ENCODE measurements at places on chromosomes 16 and 17.

DNA sequence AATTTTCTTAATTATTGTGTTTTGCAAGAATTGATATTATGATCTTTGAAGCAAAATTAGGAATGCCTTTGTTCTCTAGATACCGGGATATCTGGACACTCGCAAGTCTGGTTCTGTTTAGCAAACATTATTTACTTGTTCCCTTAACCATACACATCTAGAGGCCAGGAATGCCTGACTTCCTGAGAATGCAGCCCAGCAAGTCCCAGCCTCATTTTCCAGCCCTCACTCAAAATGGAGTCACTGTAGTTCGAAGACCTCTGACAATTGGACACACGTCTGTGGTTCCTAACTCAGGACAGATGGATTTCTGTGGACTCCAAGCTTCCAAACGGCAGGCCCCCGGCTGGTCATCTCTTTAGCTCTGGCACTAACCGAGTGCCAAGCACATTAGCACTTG is 355.4 kb upstream of the RBFOX1 start:
- DNase-seq: no peak

GRCh38 chr17:44751806-44752205 is 7.0 kb upstream of the ADAM11 start:
- no peak for DNase-seq

GRCh38 chr16:48811478-48811877 is 201.5 kb upstream of the N4BP1 start:
- no peak for DNase-seq

DNA sequence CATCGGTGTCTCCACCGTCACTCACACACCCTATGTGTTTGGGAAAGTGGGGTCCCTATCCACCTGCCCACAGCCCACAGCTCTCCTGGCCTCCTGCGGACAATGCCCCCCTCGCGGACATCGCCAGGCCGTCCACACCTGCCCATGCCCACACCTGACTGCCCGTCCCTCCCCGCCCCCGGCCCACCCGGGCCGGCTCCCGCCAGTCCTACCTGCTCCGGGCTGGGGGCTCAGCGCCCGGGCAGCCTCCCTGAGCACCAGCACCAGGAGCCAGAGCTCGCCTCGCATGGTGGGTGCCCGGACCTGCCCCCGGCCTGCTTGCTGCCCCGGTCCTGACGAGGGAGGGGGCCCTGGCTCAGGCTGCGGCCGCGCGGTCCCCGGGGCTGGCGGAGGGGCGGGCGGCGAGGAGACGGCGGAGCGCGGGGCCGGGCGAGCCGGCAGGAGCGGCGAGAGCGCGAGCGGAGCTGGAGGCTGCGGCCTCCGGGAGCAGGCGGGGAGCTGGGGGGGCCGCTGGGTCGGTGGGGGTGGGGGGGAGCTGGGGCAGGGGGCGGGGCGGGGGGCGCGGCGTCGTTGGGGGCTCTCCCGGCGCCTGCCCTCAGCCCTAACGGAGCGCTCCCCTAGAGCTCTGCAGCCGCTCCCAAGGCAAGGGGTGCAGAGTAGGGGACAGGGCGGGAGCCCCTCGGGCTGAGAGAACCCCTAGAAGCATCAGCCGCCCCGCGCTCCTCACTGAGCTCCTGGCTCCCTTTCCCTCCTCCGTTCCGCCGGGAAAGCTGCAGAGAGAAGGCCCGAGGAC is at the start of gene PLXDC1:
Gene PLXDC1 (minus strand): TSS at position 488 of the 793 bp plus-strand sequence. CDS start 200 bp downstream, at position 288.
- DNase-seq: no peak

GRCh38 chr16:87316450-87316922 is 706 bp downstream of the C16orf95 start:
- DNase-seq: no peak

- DNase-seq: no peak
These were observed 1.1 kb upstream of the LCMT1 start for GRCh38 chr16:25110387-25110947.

GRCh38 chr17:28725166-28725659 is 820 bp downstream of the TLCD1 start:
- peak; percentile 34 for DNase-seq

DNA sequence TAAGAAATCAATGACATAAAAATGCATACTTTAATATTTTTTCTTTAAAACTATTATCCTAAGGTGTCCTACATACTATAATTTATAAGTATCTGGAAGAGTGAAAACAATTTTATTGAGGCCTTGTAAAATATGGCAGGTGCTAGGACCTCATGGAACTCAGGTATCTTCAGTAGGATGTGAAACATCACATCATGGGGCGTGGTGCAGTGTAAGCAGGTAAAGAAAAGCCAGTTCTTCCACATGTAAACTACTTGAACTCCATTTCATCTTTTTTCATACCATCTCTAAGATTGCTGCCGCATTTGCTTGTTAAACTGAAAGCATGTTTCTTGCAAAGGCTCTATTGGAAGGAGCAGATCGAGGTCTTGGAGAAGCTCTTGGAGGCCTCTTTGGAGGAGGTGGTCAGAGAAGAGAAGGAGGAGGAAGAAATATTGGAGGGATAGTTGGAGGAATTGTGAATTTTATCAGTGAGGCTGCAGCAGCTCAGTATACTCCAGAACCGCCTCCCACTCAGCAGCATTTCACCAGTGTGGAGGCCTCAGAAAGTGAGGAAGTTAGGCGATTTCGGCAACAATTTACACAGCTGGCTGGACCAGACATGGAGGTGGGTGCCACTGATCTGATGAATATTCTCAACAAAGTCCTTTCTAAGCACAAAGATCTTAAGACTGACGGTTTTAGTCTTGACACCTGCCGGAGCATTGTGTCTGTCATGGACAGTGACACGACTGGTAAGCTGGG is at the start of gene CAPNS2:
Gene CAPNS2 (plus strand): TSS at position 253 of the 744 bp plus-strand sequence. CDS start 73 bp downstream, at position 326.
- no peak for DNase-seq

DNA sequence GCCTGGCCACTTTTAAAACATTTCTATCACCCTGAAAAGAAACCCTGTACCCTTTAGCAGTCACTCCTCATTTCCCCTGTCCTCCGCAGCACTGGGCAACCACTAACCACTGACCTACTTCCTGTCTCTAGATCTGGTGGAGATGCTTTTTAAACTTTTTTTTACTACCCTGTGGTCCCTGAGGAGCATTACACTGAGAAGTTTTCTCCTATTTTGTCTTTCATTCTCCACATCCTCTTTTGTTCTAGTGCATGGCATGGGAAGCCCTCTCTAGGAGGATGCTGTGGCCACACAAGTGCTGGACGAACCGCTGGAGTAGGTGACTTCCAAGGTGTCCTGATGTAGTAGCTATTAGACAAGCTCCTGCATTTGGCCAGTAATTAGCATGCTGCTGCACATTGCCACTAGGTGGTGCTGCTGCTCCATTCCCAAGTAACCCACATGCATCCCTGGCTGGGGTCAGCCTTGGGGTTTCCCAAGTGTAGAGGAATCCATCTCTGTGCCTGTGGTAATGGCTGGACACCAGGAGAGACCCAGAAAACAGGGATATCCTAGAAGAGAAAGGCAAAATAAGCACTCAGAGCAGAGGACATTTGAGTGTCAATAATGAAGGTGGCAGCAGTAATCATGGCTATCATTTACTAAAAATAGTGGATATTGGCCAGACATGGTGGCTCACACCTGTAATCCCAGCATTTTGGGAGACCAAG is 143.8 kb upstream of the CRHR1 start:
- peak; percentile 92 for DNase-seq

- DNase-seq: no peak
These were observed 602.0 kb upstream of the C16orf82 start for GRCh38 chr16:26464576-26465266.

- peak; percentile 59 for DNase-seq
These were observed 831 bp downstream of the RPL13 start for GRCh38 chr16:89561142-89561883.

DNA sequence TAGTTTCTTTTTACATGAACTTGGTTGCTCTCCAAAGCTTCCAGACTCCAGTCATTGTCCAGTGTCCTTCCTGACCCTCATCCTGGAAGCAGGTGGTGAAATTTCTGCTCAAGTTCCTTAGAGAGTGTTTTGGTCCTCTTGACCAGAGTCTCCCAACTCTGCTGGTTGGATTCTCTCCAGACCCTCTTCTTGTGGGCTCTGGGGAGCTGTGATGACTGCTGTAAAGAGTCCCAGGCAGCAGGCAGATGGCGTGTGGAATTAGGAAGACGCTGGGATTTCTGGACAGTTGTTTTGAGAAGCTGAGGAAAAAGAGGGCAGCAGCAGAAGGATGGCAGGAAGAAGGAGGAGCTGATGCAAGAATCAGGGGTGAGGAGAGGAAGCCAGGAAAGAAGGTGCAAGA is 1.6 kb upstream of the SEZ6 start:
- DNase-seq: no peak

DNA sequence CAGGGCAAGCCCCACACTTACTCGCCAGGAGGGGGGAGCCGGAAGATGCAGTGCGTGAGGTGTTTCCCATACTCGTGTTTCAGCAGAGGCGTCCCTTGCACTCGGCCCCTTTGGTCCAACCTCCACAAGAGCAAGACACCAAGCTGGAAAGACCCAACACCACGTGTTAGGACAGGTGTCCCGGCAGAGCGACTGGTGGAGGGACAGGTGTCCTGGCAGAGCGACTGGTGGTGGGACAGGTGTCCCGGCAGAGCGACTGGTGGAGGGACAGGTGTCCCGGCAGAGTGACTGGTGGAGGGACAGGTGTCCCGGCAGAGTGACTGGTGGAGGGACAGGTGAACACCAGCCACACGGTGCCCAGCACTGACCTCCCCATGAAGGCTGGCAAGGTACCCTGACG is 19.4 kb downstream of the IFT140 start:
- no peak for DNase-seq

- no peak for DNase-seq
These were observed 4.3 kb downstream of the HOXB6 start for GRCh38 chr17:48600244-48601098.

Measured in dermis blood vessel endothelial cell (primary cell).